ENCODE measurements at places on chromosomes 5 and 9.
A peak's percentile ranks its signal among the peaks of the same experiment; 100 is the strongest.

- DNase-seq = peak; percentile 23
Observed at GRCh38 chr5:166977911-166978422, 1313.5 kb upstream of the WWC1 start.

DNA sequence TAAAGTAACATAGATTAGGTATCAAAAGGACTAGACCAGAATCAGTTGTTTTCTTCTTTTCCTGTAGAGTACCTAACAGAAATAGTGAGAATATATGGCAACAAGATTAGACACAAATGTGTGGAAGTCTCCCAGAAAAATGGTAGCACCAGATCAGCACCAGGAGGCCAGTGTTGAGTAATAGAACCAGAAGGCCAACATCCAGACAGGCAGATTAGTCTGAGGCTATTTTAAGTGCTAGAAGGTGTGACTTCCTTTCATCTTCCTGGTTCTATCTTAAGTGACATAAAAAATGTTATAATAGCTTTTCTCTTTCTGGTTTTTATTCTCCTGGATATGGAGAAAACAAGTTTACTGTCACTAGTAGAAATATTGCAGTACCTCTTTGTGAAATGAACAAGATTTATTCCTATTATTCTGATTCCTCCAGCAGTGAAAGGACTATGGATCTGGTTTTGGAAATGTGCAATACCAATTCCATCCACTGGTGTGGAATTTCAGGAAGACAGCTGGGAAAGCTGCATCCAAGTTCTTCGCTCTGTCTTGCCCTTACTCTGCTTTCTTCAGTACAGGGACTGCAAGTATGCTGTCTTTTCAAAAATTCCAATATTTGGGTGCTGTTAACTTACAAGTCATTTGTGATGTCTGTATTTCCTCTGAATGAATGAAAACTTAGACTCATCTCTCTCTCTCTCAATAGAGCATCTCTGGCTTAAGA is 39.1 kb downstream of the SHLD3 start:
- DNase-seq = peak; percentile 50

DNA sequence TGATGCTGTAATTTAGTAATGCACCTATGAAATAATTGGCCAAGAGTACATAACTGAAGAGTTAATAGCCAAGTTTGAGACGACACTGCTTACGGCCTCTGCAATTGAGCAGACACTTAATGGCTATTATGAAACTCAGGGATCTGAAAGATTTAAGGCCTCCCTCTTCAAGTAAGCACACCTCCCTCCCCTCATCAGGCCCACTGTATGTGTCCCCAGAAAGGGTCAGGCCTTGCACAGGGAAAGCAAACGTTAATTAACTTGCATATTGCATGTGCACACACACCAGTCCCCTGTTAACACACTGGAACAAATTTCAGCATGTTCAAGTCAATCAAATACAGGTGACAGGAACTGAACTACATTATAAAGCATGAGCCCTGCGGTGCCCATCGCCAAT is 163.6 kb downstream of the SPOCK1 start:
- no peak for DNase-seq

DNA sequence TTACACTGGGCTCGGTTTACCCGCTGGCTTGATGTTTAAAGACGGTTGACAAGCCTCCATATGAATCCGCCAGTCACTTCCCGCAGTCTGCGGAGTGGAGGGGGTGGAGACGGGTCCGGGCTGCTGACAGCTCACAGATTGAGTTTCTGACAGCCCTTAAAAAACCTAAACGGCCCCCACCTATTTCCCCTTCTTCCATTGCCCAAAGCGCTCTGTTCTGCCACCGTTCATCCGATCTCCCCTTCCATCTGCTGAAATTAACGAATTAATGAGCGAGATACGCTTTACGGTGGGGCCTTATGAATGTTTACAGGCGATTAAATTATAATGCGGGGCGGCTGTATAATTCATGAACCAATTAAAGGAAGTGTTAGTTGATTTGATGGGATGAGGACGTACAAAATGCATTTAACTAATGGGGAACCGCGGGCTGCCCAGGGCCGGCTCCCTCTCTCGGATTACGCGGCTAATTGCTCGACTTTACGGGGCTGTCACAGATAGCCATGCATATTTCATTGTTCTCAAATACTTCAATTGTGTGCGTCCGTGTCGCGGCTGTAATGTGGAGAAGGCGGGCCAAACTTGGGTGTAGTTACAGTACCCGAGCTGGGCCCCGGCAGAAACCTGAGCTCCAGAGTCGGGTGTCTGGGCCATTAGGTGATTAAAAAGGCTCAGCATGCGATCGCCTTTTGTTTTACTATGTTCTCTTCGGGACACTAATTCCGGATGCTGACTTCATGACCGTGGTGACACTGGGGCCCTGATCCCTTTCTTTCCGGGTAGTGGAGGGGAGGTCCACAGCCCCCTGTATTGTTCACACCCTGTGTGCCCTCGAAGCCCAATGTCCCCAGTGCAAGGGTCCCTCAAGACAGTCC is 74.9 kb downstream of the GTF3C4 start:
- DNase-seq = no peak

GRCh38 chr5:174411479-174411819 is 312.9 kb upstream of the MSX2 start:
- no peak for DNase-seq

DNA sequence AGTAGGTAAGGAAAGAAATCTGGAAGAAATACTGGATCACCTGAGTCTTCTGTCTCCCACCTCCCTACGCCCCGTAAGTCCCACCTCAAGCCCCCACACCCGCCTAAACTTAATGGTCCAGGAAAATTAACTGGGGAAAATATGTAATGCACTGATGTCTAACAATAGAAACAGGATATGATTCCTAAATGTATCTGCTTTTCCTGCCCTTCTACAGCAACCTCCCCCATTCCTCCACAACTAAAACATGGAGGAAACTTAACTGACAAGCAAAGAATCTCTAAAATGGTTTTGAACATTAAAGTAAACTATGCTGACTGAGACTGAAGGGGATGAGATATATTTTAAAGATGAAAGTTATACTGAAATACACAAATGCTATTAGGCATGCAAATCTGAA is 10.4 kb downstream of the RFX3 start:
- no peak for DNase-seq

DNA sequence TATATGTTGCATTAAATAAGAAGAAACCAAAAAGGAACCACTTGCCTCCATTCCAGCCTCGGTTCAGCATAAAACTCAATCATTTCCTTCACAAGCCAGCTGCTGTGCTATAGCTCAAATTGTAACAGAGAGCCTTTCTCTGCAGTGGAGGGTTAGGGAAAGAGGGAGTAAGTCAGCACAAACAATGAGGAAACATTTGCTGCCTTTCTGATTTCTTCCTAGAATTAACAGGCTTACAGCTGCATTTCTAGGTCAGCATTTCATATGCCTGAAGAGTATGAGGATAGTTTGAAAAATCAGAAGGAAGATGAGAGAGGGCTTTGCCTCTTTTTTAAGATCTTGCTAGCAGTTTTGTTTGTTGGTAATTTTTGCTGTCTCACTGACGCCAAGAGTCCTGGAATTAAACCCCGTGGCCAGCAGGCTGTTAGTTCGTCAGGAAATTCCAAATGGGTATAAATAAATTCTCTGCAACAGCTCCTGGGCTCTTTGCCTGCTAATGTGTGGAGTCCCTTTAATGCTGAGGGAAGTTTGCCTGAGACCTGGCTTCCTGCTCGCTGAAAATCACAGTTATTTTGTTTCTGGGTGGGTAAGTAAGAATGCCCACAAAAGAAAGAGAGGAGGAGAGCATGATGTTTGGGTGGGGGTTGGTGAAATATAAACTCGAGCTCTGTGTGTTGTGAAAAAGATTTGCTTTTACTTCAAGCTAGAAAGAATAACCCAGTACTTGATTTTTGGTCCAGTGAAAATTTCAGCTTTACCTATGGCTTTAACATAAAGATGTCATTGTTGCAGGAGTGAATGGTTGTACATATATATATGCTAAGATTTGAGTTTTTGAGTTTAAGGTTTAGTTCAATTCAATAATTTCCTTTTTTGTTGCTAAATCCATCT is 148.1 kb upstream of the DMRT1 start:
- DNase-seq = no peak
